ENCODE measurements at places on chromosomes 5 and 9.

DNA sequence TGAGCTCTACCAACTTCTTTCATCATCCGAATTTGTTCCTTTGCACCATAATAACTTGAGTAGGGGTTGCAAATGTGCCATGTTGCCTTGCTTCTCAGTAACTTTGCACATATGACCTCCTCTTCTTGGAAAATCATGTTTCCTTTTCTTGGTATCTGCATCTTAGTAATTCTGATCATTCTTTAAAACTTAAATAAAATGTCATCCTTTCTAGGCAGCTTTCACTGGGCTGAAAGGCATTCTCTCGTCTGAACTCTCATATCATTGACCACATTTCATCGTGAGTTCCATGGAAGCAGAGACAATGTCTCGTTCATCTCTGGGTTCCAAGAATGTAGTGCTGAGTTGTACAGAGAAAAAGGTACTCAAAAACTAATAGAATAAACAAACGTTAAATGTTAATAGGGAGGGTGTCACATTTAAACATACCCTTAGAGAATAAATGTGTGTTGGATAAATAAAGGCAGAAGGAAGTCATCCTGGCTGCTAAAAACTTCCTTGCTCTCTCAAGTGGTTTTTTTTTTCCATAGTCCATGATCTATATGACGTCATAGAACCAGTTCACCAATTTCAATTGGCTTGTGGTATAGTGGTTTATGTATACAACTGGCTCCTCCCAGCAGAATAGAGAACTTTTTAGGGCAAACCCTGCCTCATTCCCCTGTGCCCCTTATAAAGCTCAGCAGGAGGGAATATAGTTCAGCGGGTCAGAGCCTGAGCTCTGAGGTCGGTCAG lies 218.1 kb upstream of the TRIM32 start:
- DNase-seq = no peak

- no peak for DNase-seq
Measured at GRCh38 chr5:127340606-127341005, 50.0 kb downstream of the MEGF10 start.

DNA sequence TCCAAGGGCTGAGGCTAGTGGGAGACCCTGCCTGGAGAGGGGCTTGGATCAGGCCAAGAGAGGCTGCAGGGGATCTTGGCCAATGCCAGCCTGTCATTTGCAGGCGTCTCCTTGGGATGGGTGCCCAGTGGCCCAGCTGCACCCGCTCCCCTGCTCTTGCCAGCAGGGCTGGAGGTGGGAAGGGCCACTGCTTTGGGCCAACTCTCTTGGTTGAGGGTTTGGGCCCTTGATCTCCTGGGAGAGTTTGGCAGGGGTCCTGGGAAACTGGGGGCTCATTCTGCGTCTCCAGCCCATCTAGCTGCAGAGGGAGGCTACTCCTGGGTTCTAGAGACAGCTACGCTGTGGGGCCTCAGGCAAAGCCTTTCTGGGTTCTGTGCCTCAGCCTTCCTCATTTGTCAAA lies 10.5 kb downstream of the PSD2 start:
- no peak for DNase-seq

DNA sequence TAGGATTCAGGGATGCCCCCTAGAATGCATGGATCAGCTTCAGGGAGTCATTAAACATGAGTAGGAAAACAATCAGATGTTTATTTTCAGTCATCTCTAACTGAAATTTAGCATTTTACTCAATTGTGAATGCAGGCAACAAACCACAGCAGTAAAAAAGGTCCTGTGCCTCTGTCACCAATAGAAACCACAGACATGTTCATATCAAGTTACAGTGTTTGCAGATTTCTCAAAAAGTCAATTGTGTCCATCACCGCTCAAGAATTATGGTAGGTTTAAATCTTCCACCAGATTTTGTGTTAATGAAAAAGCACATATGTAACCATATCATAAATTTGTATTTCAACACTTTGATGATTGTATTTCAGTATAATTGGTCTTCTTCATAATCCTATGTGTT lies 68.4 kb upstream of the SLC1A1 start:
- DNase-seq = no peak

DNA sequence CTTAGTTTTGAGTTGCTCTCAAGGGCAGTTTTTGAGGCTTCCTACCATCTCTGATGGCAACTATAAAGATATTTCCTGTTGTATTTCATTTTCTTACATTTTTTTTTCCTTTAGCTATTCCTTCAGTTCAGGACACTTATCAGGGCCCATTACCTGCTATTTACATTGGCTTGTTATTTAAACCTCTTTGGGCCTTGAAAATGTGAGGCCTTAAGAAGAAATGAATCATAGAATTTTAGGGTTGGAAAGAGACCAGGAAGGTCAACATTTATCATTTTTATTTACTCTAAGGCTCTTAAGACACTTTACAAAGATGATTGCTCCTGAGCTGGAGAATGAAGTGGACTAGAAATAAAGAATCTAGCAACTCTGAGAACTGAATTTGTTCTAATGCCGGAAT lies 335.2 kb downstream of the DTWD2 start:
- no peak for DNase-seq

- DNase-seq = no peak
Measured at GRCh38 chr5:83891261-83891660, 170.6 kb upstream of the HAPLN1 start.

DNA sequence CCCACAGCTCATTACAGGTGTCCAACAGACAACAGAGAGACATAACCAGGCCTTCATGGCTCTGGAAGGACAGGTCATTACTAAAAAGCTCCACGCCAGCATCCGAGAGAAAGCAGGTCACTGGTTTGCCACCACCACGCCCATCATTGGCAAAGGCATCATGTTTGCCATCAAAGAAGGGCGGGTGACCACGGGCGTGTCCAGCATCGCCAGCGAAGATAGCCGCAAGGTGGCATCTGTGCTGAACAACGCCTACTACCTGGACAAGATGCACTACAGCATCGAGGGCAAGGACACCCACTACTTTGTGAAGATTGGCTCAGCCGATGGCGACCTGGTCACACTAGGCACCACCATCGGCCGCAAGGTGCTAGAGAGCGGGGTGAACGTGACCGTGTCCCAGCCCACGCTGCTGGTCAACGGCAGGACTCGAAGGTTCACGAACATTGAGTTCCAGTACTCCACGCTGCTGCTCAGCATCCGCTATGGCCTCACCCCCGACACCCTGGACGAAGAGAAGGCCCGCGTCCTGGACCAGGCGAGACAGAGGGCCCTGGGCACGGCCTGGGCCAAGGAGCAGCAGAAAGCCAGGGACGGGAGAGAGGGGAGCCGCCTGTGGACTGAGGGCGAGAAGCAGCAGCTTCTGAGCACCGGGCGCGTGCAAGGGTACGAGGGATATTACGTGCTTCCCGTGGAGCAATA lies 29.3 kb upstream of the WWC1 start:
- no peak for DNase-seq

DNA sequence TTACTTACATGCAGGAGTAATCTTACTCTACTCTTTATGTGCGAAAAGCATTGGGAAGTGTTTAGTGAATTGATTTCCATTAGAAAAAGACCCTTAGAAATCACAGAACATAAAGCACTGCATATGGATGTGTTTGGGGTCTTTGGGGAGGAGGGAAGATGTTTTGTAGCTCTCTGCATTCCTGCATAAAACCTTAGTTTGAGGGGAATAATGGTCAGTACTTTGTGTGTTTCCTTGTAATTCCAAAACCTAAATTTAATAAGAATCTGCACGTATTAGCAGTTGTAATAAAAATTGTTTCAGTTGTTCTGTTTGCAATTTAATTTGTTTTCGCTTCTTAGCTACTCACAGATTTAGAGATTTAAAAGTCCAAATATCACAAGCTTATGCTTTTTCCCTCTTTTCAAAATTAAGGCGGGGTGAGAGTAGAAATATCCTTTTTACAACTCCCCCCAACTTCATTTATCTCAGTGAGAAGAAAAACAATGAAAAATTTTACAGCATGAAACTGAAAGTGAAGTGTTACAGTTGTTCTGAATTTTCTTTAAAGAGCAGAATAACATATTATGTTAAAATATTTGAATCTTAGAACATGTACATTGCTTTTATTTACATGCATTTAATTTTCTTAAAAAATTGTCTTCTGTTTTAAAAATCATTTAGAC lies 143.8 kb downstream of the SMARCA2 start:
- DNase-seq = no peak

DNA sequence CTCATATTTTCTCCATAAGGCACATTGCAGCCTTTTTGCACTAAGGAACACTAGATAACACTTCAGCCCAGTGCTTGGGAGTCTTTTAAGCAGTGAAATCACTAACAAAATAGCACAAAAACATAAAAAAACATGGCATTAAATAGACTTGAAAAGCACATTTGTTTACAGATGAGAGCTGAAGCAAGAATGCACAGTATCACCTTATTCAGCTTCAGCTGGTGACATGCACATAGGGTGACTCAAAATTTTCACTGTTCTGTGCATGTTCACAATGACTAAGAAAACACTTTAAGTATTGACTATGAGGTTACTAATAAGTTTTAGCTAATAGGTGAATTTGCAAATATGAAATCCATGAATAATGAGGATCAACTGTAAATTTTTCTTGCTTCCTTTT lies 293.9 kb upstream of the TARS1 start:
- DNase-seq = no peak

- no peak for DNase-seq
Measured at GRCh38 chr9:38414040-38414723, 10.1 kb downstream of the IGFBPL1 start.

DNA sequence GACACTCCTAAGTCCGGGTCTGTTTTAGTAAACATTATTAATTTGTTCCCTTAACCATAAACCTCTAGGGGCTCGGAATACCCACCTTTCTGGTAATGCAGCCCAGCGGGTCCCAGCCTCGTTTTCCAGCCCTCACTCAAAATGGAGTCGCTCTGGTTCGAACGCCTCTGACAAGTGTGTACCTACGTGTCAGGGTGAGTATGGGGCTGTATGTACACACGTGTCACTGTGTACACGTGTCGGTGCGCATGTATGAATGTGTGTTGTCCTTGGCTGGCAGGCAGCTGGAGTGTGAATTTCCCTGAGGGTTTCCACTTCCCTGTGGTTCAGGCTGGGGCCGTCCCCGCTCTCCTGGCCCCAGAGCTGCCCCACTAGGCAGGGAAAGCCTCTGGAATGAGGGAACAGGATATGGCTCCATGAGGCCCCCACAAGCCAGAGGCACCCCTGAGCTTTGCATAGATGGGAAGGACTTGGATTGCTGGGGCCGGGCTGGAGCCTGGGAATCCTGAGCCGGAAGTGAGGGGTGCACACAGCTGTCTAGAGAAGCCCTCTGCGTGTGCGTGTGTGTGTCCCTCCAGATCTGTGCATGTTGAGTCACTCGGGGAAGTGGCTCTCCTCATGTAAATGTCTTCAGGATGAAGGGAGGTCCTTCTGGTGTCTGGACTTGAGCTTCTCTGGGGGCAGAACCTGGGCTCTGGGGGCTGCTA lies 160.8 kb upstream of the IER5L start:
- DNase-seq = no peak

GRCh38 chr5:45225571-45226031 lies 416.9 kb downstream of the MRPS30 start:
- DNase-seq = peak; percentile 56

DNA sequence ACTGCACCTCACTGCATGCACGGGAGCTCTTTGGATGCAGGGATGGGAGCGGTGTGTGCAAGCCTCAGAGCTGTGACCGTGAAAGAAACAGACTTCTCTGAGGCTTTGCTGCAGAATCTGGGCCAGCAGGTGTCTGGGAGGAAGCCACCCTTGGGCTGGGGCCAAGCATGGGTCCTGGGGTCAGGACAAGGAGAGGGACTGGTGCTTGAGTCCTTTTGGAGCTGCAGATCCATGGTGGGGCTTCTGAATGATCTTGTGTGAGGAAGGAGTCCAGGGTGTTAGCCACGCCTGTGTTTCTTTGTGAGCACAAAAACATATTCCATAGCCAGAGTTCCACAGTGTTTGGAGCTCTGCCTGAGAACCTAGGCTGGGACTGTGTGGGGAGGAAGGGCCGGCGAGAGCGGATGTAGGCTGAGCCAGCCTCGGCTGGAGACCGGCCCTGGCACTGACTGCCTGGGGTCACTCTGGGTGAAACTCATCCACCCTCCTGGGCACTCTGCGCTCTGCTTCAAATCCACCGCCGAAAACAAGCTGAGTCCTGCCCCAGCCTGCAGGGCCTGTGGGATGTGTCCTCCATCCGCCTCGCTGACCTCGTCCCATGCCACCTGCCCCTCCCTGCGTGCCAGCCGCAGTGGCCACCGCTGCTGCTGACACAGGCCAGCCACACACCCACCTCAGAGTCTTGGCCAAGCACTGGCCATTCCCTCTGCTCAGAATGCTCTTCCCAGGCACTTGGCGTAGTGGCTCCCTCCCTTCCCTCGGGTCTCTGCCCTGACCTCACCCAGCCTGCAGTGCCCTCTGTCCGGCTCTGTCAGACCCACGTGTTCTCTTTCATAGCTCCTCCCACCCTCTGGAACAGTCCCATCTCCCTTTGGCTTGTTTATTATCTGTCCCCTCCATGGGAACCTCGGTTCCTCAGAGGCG lies 26.7 kb downstream of the ERGIC1 start:
- no peak for DNase-seq

GRCh38 chr9:129317179-129318011 lies 139.3 kb upstream of the IER5L start:
- peak; percentile 85 for DNase-seq

DNA sequence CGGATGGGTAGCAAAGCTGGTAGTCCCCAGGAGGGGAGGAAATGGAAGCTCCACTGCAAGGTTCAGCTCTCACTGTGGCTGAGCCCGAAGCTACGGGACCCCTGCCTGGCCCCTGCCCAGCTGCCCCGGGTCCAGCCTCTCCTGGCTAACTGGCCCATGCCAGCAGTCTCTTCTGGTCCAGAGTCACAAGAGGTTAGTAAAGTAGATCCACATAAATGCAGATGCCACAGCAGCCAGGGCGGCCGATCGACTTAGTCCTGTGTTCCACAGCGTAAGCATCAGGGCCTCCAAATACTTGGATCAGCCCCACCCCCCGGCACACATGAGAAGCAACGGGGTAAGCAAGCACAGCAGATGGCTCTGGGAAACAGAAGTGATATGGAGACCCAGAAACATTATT lies 42.1 kb downstream of the MRPL36 start:
- peak; percentile 14 for DNase-seq

DNA sequence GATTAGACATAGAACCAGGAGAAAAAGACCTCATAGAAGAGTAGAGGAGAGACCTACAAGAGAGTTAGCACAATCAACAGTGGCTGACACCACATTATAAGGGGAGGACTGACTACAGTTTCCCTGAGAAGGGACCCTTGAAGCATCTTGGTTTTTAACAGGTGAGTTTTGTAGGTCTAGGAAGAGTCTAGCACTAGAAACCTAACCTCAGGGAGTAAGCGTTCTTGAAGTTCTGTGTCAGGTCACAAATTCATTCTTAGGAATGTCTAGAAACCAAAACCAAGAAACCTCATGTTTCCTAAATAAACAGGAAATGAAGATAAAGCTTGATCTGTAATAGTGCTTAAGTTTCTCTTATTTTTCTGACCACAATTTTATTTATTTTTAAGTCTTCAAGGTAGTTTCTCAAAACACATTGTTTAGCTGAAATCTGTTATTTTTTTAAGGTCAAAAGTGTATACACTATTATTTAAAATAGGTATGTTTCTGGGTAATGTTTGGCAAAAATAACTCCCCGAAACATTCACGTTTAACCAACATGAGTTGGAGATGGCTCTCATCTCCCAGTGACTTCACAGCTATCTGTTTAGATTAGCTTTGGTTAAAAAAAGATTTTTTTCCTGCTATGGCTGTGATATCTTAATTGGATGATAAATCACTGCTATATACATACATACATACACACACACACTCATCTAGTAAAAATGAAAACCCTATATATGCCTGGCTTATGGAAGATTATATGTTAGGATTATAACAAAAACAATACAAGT lies 37.1 kb downstream of the MAP3K1 start:
- no peak for DNase-seq
